ENCODE measurements at places on chromosomes 4 and X.

DNA sequence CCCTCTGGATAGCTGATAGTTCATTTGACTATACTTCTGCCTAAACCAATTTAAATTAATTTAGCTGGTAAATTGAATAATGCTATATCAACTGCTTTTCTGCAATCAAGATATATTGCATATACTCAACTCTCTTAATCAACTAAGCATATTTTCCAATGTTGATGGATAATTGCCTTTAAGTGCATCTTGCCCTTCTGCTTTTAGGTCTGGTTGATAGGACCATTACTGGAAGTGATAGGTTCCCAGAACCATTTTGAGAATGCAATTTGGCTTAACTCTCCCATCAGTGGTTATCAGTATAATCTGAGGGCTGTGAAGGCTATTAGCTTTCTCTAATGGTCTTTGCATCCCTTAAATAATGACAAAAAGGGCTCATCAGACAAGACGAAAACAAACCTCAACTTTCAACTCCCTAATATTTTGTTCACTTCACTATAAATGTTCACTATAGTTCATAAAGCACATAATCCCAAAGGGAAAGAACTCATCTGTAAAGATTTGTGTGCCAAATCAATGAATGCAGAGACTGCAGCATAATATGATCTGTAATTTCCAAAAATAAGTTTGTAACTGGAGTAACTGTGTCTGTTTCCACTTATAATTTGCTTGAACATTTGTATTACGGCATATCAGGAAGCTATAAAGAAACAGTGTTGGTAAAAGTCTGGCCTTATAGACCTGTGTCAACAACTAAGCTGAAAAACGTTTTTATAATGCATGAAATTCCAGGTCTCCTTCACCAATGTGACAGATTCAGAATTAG is 273.6 kb downstream of the FBXO8 start:
- DNase-seq = no peak

GRCh38 chr4:142351958-142352357 is 494.1 kb downstream of the INPP4B start:
- no peak for DNase-seq

- DNase-seq = no peak
These were observed 59.4 kb downstream of the LCORL start for GRCh38 chr4:17962171-17962570.

DNA sequence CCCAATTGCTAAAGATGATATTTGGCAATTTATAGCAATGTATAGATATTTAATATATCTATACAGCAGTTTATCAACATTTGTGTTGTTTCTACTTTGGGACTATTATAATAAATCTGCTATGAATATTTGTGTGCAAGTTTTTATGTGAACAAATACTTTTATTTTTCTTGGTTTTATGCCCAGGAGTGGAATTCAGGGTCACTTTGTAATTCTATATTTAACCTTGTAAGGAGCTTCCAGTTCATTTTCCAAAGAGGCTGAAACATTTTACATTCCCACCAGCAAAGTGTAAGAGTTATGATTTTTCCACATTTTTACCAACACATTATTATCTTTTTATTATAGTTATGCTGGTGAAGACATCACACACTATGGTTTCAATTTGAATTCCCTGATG is 801.3 kb downstream of the PCDH18 start:
- DNase-seq = no peak

All from bone marrow (tissue), 2 donors.